IMR-90 (cell line): ENCODE measurements at places on chromosomes 16 and 17.

DNA sequence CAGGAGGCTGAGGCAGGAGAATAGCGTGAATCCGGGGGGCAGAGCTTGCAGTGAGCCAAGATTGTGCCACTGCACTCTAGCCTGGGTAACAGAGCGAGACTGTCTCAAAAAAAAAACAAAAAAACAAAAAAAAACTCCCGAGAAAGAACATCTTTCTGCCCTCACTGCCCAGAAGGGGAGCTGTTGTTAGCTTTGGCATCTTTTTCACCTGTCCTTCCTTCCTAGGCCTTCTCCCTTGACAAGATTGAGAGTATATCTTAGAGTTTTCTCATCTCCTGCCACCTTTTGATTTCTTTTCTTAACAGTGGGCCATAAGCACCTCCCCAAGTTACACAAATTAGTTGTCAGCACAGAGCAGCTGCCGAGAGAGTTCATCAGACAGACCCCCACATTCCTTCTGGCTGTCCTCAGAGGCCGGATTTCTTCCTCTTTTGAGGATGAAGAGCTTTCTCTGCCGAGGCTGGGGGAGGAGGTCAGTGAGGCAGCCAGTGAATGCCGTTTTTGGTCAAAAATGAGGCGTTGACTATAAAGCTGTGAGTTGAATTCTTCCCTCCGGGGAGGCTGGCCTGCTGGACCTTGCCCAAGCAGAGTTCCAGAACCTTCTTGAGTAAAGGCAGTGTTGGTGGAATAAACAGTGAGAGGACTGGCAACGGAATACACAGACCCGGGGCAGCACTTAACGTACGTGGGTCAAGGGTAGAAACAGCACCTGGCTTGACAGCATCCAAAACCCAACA, 127.0 kb downstream of the ABCC6 start:
- DNase-seq: peak; percentile 82

DNA sequence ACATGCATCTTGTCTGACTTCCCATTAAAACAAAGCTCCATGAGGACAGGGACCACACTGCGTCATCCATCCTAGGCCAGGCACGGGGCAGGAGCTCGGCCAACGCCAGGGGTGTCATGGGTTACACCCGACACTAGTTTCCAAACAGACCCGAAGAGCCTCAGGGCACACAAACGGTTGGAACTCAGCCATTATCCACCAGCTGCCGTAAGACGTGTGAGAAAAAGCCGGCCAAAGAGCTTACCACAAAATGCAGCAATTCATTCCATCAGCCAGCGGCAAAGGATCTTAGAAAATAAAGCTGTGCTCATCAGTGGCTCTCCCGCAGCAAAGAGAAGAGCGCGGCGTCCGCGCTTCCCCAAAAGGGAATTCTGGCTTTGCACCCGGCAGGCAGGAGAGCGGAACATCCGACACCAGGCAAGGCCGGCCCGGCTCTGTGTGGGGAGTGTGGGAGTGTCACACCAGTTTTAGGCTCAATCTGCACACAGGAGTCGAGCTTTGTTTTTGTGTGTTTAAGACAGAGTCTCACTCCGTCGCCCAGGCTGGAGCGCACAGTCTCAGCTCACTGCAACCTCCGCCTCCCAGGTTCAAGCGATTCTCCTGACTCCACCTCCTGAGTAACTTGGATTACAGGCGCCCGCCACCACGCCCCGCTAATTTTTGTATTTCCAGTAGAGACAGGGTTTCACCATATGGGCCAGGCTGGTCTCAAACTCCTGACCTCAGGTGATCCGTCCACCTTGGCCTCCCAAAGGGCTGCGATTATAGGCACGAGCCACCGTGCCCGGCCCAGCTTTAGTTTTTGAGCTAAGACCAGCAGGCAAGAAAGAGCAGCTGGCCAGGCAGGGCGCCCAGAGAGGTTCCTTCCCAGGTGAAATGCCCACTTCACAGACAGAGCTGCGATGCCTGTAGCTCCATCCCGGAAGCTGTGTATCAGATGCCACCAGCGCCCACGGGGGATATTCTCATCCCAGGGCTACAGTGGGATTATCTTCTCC, 1.5 kb downstream of the SLC38A8 start:
- peak; percentile 41 for DNase-seq

DNA sequence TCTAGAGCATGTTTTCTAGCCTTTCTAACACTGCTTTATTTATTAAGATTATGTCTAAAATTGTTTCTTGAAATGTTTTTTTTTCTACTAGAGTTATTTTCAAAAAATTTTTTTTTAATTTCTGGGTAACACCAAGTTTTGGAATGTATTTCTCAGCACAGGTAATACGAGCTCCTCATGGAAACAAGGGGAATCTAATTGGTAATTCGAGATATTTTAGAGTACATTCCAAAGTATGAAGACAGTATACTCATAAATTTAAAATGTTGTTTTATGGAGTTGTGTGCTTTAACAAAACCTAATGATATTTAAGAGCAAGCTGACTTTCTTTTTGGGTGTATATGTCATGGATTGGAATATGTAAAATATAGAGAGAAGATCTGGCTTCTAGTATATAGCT, 42.4 kb downstream of the OMG start:
- no peak for DNase-seq

DNA sequence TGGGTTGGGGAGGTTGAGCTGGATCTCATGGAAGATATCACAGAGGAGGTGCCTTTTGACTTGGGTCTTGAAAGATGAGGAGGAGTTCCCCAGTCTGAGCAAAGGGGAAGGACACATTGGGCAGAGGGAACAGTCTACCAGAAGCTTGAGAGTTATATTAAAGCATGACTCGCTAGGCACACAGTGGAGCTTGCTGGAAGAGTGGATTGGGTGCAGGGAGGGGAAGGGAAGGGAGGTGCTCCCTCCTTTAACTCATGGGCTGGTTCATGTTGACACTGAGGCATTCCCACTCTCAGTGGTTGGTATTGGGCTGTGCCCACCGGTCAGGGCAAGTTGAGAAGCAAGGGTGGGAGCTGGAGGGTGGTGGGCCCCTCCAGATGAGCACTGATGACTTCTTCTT, 5.9 kb downstream of the TMEM98 start:
- peak; percentile 18 for DNase-seq

DNA sequence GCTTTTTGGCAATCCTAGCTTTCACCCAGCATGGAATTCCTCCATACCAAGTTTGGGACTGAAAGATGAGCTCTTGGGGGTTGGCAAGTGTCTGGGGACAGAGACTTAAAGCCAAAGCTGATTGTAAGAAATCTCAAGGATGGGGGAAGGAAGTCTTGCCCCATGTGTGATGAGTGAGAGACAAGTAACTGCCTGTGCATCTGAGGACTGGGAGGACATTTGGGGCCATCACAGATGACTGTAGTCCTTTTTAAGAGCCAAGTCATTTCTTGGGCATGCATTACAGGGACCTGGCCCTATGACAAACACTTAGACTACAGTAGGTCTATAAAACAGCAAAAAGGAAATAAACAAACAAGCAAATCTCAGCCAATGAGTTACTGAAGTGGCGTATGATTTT, 36.3 kb upstream of the CCL2 start:
- no peak for DNase-seq

- no peak for DNase-seq
Measured at GRCh38 chr17:17033466-17033865, 8.8 kb upstream of the MPRIP start.

DNA sequence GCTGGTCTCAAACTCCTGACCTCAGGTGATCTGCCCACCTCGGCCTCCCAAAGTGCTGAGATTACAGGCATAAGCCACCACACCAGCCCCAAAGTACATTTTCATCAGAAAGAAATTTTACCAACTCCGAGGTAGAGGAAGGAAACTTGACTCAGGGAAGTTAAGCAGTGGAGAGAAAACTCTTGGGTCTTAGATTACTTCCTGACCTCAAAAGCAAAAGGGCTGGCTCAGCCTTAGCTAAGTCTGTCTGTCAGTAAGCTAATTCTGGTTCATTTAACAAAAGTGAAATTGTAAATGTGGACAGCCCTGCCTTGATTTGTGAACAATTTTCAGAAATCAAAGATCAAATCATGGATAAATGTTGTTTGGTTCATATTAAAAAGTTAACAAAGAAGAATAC, 30.6 kb downstream of the MAP2K6 start:
- no peak for DNase-seq

- no peak for DNase-seq
Measured at GRCh38 chr17:81131486-81132196, 33.7 kb upstream of the PVALEF start.

- DNase-seq: no peak
Measured at GRCh38 chr17:17738901-17739300, 57.6 kb downstream of the RAI1 start.

- no peak for DNase-seq
Measured at GRCh38 chr17:61786088-61786487, 77.2 kb downstream of the BRIP1 start.

- no peak for DNase-seq
Measured at GRCh38 chr17:2962236-2962635, 101.2 kb downstream of the OR1D5 start.

DNA sequence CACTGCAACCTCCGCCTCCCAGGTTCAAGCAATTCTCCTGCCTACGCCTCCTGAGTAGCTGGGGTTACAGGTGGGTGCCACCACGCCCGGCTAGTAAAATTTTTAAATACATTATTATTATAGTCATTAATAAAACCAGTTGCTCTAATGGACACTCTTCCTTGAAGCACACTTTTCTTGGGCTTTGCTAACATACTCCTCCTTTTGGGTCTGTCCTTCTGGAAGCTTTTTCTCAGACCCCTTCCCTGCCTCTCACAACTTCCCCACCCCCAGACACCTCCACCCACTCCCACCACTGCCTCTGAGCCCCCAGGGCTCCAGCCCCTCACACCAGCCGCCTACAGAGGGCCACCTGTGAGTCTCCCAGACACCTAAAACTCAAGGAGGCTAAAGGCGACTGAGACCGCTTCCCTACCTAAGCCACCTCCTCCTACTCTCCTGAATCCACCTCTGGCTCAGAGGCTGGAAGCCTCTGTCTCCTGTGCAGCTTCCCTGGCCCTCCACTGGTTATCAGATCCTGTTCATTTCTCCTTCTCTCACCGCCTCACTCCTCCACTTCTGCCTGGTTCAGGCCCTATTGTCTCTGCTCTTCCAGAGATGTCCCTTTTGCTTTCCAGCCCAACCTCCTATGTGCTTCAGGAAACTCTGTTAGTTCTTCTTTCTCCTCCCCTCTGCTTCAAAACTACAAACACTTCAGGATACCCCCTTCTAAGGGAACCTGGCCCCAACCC, 2.1 kb upstream of the CUEDC1 start:
- no peak for DNase-seq

DNA sequence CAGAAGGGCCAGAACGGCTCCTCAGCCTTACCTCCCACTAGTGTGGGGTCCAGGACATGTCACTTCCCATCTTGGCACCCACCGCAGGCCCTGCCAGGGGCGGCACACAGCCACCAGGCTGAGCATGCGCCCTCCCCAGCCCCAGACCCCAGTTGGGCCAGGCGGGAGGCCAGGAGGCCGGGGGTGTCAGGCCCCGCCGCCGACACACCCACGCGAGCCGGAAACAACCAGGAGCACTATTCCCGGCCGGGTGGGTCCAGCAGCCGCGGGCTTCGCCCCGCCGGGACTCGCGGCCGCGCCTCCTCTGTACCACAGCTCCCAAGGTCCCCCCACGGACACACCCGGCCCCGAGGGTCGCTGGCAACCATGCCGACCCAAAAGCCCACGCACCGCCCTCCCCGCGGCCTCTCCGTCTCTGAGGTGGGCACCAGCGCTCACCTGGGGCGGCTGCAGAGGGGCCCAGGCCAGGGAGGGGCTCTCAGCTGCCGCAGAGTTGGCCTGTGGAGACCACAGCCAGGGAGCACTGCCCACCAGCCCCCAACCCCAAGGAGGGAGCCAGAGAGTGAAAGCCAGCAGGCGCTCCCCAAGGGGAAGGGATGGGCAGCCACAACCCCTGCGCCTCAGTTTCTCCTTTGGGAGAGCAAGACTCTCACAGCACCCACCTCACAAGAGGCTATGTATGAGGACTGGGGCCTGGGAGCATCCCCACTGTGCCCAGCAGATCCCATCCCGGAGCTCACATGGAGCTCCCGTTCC, 18.0 kb downstream of the B9D1 start:
- no peak for DNase-seq

GRCh38 chr17:58759522-58759921, 3.9 kb downstream of the PPM1E start:
- no peak for DNase-seq

DNA sequence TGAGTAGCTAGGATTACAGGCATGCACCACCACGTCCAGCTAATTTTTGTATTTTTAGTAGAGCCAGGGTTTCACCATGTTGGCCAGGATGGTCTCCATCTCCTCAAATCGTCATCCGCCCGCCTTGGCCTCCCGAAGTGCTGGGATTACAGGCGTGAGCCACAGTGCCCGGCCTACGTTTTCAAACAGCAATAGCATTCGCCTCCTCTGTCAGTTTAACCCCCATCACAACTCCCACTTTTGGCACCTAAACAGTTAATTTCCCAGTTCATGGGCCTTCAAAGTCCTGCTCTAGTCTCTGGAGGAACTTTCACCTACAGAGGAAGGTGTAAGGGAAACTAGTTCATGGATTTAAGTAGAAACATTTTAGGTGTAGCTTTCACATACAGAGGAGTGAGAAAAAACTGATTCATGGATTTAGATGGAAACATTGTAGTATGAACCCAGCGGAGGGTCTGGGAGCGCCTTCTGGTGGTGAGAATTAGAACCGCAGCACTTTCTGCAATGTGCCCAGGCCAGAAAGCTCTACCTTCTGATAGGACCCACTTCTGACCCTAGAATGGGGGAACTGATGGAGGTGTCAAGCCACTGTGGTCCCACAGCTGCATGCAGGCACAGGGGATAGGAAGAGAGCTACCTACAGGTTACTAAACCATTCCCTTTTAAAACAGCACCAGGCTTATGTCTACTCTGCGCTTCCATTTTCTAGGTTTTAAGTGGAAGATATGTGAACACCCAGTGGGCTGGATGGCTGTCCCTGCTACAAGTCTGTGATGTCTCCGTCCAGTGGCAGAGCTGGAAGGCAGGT, 12.0 kb upstream of the MEOX1 start:
- DNase-seq: peak; percentile 60

DNA sequence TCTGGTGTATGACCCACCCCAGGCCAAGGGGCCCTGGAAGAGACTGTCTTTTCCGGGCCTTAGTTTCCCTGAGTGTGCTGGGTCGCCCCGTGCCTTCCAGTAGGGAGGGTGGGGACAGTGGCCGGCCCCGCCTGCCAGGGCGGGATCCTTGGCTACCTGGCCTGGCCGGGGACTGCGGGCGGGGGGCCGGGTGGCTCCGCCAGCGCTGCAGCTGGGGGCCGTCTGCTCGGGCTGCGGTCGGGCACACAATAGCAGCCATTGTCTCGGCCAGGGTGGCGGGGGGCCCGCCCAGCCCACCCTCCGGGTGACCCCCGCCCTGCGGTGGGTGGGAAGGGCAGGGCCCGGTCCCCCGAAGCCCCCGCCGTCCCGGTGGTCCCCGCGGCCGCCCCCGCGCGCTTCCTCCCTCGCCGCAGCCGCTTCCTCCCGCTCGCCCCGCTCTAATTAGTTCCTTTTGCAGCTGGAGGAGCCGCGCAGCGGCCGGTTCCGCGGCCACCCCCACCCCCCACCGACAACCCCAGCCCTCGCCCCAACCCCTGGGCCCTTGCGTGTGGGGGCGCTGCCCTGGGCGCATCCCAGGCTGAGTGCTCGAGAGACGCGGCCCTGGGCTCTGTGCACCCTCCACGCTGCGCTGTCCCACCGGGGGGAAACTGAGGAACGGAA, 11.6 kb downstream of the GLIS2 start:
- no peak for DNase-seq
